Right cardiac atrium (tissue), 5 donors: ENCODE measurements at places on chromosomes 7 and 10. TPM values are rescaled to one million over a fixed set of nuclear protein-coding genes. Genes with fewer than 3 reads are reported as not detected.

RGS10 gene
- total RNA-seq: 4.2 TPM

GRCh38 chr7:55172161-55172560 lies 153.3 kb downstream of the EGFR start:
- DNase-seq: no peak

GOLGA7B gene
- total RNA-seq: 4.1 TPM

- no peak for DNase-seq
Observed at GRCh38 chr10:127265288-127265687, 68.9 kb upstream of the INSYN2A start.

DNA sequence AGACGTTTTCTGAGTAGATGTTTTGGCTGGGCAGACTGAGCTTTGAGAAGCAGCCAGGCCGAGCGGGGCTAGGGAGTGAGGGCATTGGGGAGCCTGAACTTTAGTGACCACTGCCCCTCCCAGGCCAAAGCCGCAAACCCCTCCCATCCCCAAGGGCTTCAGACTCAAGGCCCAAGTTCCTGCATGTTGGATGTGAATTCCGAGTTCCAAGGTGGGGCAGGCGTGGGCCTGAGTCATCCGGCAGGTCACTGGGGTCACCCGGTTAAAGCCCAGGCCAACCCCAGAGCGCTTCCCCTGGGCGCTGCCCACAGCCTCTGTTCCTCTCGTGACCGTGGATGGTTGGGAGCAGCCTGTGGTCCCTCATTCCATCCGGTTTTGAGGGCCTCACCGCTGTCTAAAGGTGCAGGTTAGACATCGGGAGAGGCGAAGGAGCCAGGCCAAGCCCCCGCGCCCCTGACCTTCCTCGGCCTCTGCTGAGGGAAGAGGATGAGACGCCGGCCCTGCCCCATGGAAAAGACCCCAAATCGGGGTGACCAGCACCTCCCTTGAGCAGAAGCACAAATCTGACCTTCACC lies 6.9 kb upstream of the PDGFA start:
- no peak for DNase-seq
